AML-193 (cell line): ENCODE measurements at places on chromosomes 7 and 10.

DNA sequence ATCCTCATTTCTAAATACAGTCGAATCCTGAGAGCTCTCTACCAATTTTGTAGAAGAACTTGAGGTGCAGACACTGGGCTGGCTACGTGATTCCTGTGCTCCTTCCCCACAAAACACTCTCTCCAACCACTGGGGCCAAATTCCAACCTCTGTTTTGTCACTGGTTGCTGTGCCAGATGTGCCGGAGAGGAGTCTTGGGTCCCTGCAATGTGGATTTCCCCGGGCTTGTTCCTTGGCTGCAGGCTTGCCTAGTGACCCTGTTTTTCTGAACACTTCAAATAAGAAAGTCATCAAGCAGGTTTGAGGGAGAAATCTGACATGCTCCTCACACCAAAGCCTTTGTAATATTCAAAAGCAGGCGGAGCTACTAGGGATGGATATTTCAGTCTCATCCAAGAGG, 44.4 kb upstream of the AGBL3 start:
- DNase-seq, result no peak

DNA sequence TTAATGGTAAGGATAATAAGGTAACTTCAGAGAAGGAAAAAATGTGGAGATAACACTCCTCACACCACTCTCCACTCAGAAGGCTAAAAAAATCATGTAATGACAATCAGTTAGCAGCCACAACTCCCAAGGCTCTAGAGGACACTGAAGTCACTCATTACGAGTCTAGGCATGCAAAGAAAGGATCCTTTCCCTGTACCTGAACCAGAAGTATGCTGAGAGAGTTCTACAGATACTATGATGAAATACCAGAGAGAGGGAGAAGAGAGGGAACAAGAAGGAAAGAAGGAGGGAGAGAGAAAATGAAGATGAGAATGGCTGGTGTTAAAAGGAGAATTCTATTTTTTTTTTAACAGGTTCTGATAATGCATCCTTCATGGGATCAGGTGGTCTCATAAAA, 224.3 kb upstream of the PLXNA4 start:
- DNase-seq, result no peak

GRCh38 chr7:152544971-152545619, 109.3 kb upstream of the KMT2C start:
- DNase-seq, result no peak

DNA sequence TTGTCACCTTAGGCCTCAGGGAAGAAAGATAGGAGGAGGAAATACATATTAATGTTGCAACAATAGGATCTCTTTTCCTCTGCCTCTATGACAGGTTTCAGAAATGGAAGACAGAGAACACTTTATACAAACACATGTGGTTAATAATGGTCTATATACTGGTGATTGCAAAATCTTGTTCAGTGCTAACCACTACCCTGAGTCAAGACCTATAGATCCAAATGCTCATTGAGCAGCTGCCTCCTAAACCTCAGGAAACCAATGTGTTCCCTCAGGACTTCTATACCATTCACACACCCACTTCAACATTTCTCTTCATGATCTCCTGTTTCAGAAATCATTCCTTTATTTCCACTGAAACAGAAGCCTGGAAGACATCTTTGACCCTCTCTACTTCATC, 32.5 kb upstream of the VWDE start:
- DNase-seq, result no peak

- no peak for DNase-seq
Measured at GRCh38 chr10:80289451-80290287, at the start of gene MAT1A. Gene MAT1A, minus strand, starts transcription at chr10:80289658. Its CDS starts 235 bp downstream, at chr10:80289423.

GRCh38 chr7:151454305-151454704, 14.4 kb upstream of the CRYGN start:
- DNase-seq, result no peak

GRCh38 chr10:33025039-33025438, 67.0 kb upstream of the ITGB1 start:
- no peak for DNase-seq

DNA sequence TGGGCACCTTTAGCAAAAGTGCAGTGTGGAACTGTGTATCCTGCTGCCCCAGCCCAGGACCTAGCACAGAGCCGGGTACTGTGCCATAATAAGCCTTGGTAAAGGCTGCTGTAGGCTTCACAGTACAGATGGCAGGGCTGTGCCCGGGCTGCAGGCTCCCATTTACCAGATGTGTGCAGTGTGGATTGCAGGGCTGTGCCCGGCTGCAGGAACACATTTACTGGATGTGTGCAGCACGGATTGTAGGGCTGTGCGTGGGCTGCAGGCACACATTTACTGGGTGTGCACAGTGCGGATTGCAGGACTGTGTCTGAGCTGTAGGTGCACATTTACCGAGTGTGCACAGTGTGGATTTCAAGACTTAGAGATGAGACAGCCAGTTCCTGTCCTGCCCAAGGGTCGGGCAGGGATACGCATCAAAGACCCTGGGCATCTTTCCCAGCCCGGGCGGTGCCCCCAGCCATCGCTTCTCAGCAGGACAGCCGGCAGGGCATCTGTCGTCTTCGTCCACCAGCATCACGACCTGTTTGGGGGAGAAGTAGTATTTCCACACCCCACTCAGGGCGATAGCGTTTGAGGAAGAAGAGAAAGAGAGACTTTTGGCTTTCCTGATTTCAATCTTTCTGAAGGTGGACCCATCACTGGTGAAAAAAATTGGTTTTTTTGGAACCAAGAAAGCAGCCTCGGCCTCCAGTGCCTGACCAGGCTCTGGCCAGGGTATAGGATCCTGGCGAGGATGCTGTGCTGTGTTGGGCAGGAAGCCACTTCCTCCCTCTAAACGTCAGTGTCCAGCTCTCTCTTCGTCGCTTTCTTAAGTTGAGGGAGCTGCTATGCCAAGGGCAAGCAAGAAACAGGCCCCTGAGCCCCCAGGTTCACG, 180.8 kb downstream of the CUX1 start:
- DNase-seq, result no peak
